Mesendoderm (in vitro differentiated cells): ENCODE measurements at places on chromosomes 5 and 9.
A peak's percentile ranks its signal among the peaks of the same experiment; 100 is the strongest.

GRCh38 chr9:127280880-127281660 is 16.5 kb downstream of the GARNL3 start:
- DNase-seq, result no peak

DNA sequence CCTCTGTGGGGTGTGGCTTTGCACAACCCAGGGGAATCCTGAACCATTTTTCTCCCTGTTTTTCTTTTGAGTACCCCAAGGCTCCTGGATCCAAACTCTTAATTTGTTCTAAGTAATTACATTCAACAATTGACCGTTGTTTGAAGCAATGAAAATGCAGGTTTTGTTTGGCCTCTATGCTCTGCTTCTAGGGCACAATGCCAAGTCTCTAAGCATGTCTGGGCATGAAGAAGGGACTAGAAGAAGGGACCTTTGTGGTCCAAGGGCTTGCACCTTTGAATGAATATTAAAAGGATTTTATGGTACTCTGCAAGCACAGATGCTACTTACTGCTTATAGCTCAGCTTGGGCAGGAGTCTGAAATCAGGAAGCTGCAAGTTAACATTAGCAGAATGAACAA is 6.6 kb upstream of the ENC1 start:
- no peak for DNase-seq

GRCh38 chr9:121156263-121156731 is 45.4 kb downstream of the RAB14 start:
- no peak for DNase-seq

- peak; percentile 41 for DNase-seq
Measured at GRCh38 chr5:3139499-3139931, 388.0 kb upstream of the IRX2 start.

- no peak for DNase-seq
Measured at GRCh38 chr5:43416803-43417394, 4.7 kb upstream of the CCL28 start.

DNA sequence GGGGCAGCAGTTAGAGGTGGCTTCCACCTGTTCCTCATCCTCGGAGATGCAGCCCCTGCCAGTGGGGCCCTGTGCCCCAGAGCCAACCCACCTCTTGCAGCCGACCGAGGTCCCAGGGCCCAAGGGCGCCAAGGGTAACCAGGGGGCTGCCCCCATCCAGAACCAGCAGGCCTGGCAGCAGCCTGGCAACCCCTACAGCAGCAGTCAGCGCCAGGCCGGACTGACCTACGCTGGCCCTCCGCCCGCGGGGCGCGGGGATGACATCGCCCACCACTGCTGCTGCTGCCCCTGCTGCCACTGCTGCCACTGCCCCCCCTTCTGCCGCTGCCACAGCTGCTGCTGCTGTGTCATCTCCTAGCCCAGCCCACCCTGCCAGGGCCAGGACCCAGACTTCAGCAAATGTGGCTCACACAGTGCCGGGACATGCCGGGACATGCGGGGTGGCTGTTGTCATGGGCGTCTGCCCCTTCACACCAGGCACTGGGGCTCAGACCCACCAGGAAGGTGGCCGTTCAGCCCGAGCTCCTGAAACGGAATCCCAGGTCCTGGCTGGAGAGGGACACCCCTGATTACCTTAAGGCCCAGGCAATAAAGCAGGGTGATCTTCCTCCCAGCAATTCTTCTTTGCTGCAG is 841 bp downstream of the CYSRT1 start:
- no peak for DNase-seq
